ENCODE measurements at places on chromosomes 5 and 9.
A peak's percentile ranks its signal among the peaks of the same experiment; 100 is the strongest.

GRCh38 chr5:131530706-131531331 is 104.2 kb downstream of the RAPGEF6 start:
- DNase-seq: no peak

DNA sequence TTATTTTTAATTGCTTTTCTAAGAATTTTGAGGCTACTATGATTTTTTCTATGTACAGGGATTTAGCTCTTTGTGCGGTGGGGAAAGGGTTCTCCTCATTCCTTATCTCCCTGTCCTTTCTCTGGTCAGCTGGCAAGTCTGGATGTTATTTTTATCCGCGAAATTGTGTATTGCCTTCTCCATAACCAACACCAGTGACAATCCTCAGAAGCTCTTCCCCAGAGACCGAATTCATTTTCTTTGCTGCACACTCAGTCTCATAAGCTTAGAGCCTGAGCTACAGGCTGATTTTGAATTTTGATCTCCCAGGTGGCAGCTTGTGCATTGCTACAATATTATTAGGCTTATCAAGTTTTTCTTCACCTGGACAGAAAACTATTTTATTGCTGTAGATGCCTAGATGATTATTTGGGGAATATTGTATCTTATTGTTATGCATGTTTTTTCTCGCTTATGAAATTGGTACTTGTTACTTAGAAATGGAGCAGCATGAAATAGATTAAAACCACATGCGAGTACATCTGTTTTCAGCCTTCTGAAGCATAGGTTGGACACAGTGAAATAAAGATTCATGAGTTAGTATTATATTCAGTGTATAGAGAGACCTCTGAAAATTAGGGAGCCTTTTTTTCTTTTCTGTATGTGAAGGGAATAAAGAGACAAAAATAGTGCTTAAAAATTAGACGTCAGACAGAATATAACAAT is 27.3 kb downstream of the CPEB4 start:
- no peak for DNase-seq

- no peak for DNase-seq
Observed at GRCh38 chr9:134058716-134059115, 9.1 kb downstream of the BRD3 start.

GRCh38 chr5:135543485-135544304 is 7.9 kb upstream of the NEUROG1 start:
- no peak for DNase-seq

- DNase-seq: no peak
Observed at GRCh38 chr5:180046656-180047055, 24.9 kb downstream of the RNF130 start.

- DNase-seq: no peak
Observed at GRCh38 chr9:120895951-120896350, 19.0 kb upstream of the PHF19 start.

DNA sequence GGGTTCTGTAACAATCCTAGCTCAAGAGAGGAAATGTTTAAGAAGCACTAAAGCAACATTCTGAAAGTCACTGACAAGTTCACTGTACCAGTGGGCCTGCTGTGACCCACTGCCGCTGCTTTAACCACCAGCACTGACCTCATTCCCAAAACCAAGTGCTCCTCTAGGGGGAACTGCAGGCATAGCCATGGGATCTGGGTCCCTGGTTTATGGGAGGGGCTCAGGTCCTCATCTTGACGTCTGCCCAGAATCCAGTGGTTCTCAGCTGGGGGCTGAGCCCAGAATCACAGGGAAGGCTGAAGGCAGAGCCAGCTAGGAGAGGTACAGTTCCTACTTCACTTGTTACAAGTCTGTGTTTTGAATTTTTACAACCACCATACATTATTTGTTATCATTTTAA is 36.1 kb upstream of the SLC2A8 start:
- no peak for DNase-seq

DNA sequence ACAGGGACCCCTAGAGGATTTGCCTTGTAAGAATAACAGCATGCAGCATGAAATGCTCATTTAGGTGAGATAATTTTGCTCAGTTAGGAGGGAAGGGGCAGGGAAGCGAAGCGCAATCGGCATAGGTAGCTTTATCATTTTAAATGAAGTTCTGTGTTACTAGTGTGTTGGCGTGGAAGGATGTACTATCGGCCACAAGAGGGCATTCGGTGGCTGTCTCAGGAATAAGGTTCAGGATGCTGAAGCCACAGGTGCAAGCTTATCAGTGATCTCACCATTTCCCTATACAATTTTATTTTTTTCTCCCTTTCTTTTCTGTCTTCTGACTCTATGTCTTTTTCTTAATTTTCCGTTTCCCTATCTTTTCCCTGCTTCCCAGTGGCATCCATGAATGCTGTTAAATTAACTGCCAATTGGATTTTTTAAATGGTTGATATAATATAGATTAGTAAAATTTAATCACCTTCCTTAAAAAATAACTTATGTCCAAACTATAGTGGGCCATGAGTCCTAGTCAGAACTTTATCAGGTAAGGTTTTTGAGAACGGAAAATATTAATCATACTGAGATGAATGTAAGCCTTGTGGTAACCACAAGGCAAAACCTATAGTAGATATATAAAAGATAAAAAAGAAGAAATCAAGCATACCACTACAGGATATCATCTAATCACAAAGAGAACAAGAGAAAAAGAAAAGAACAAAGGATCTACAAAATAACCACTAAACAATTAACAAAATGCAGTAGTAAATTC is 1.2 kb upstream of the INSL6 start:
- DNase-seq: peak; percentile 64

GRCh38 chr9:117860849-117861248 is 156.6 kb downstream of the TLR4 start:
- DNase-seq: no peak

DNA sequence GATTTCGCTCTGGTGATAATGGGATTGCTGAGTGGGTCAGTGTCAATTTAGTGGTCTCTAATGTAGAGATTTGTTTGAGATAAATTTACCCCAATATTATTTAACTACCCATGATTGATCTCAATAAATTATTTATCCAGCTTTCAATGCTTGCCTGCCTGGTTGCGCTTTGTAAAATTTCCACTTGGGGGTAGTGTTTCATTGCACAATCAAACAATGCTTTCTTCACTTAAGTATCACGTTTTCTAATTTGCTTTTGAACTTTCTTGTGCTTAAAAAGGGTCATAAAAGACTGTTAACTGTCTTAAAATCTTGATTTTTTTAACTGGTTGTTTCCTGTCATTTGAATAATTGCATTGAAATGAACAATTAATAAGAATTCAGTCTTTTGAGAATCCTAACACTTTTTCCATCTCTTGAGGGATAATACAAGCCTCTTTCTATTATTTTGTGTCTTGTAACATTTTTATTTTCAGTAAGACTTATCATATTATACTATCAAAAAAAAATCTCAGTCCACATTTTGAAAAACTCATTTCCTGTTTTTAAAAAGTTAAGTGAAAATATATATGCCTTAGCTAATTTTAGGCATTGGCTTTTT is 18.7 kb downstream of the HSD17B4 start:
- peak; percentile 16 for DNase-seq

- DNase-seq: no peak
Observed at GRCh38 chr5:90141984-90142383, 267.6 kb downstream of the CETN3 start.

- DNase-seq: no peak
Observed at GRCh38 chr5:82309091-82309531, 31.0 kb upstream of the RPS23 start.

DNA sequence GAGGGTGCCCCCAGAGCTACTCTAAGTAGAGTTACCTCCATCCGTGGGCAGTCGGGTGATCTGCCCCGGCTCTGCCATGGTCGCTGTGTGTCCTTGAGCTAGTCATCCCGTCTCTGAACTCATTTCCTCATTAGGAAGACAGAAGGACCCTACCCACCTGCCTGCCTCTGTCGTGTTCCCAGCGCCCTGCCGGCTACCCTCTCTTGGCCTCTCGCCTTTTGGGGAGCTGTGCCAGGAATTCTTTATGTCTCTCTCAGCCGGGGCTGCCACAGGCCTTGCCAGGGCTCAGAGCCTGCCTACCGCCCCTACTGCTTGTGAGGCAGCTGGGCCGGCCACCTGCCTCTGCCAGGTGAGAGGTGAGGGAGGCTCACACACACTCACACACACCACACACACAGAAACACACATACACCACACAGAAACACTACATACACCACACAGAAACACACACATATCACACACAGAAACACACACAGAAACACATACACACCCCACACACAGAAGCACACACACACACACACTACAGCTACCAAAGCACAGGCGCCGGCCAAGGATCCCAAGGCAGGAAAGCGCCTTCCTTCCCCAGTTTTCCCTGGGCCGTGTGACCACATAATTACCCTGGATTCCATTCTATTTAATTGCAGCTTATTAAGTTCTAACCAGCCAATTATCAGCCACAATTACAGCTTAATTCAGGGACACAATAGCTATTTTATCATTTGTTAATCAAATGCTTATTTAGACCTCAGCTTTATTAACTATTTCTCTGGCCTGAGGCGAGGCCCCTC is 41.7 kb downstream of the UNC5A start:
- DNase-seq: no peak

GRCh38 chr5:160009591-160009989 is 651 bp downstream of the TTC1 start:
- no peak for DNase-seq

- no peak for DNase-seq
Observed at GRCh38 chr9:4690144-4690543, 10.8 kb downstream of the CDC37L1 start.

DNA sequence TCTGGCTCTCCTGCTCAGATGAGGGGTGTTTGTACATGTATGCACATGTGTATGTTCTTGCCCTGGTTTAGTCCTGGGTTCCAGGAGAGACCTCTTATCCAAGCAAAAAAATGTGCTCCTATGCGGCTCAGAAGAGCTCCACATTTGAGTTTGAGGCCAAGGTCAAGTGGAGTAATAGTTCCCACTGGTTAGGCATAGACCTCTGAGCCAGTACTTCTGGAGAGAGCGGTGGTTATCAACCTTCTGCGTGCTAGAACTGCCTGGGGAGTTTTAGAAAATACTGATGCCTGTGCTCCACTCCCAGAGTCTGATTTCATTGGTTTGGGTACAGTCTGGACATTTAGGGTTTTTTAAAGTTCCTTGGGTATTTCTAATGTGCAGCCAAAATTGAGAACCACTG is 51.5 kb downstream of the LIX1 start:
- DNase-seq: no peak

DNA sequence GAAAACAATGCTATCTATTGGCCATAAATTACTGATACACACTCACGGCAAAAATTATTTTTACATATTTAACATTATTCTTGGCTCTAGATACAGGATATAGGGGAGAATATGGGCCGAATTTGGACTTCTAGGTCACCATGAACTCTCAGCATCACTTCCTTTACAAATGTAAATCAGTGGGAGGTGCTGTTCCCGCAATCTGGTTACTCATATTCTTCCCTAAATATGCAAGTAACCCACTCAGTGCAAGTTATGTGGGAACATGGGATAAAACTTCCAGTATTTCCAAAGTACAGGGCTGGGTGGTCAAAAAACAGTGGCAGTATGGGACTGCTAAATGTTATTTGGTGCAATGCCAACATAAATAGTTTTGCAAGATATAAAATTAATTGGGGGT is 145.6 kb downstream of the PPP2R2B start:
- no peak for DNase-seq

DNA sequence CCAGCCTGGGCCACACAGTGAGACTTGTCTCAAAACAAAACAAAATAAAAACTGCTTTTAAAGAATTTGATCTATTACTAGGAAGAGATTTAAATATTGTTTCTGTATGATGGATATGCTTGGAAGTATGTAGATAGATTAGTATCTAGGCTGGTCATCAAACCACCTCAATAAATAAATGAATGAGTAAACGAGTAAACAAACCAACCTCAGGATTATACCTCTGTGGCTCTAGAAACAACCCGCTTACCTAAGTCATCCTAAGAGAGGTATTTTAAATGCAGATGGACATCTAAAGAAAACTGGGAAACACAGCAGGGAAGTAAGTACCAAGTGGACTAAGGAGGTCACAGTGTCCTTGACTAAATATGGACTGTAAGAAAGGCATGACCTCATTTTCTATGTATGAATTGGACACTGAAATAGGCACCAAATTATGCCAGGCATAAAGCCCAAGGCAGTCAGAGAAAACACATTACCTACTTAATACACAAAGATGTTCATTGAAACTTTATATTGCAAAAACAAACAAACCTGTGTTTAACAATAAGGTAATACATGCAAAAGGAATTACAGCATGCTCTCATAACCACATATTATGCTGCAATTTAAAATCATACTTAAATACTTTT is 7.3 kb downstream of the ANKH start:
- no peak for DNase-seq

DNA sequence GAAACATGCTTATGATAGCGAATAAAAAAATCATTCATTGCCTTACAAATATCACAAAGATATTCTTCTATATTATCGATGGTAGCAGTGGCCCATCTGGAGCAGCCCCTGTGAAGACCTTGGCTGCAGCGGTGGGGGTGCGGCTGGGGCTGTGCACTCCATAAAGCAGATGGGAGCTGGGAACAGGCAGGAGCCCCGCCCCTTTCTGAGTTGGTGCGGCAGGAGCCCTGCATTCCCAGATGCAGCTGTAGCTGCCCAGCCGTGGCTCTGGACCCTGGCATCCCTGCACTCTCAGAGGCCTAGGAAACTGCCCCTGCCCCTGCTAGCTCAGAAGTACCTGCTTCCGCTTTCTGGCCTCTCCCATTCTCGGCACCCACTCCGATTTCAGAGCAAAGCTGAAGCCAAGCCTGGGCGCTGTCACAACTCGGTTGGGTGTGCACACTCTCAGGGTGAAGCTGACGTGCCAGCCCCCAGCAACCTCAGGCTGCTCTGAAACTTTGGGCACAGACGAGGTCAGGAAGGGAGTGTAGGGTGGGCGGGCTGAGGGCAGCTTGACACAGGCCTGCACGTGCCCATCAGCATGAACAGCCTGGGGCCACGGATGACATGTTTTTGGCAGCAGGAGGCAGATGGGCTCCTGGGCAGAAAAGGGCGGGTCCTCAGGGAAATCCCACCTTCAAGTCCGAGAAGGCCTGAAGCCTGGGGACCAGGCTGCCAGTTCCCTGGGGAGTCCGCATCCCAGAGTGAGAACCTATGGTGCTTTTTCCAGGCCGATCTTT is 1440.8 kb upstream of the ACO1 start:
- DNase-seq: no peak

GRCh38 chr5:33272288-33272687 is 168.5 kb upstream of the TARS1 start:
- DNase-seq: no peak

DNA sequence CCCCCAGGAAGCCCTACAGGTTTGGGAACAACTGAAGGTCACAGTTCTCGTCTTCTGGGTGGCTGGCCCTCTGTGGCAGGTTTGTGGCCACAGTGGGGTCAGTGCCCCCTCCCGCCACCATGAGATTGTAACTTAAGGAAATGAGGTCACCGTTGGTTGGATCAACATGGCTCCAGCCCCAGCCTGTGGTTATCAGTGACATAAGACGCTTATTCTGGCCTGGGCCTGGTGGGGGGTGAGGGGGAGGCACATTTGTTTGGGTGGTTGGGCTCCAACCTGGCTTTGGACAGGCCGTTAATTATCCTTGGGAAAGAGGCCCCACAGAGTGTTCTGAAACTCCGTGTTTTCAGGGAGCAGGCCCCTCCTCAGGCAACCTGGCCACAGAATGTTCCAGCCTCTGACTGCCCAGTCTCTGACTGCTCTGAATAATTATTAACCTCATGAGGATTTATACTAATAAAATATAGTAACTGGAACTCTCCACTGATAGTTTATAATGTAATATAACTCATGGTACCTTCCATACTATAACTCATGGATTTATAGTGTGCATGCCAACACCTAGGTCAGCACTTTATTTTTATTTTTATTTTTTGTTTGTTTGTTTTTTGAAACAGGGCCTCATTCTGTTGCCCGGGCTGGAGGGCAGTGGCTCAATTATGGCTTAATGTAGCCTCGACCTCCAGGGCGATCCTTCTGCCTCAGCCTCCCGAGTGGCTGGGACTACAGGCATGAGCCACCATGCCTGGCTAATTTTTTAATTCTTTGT is 58.0 kb upstream of the RPL26L1 start:
- DNase-seq: no peak

All from activated CD4-positive, alpha-beta T cell treated with anti-CD3 and anti-CD28 coated beads for 48 hours (primary cell).